ENCODE measurements at places on chromosomes 3 and 15.

- DNase-seq, result no peak
These were observed 384.7 kb downstream of the ZIC1 start for GRCh38 chr3:147793841-147794240.

DNA sequence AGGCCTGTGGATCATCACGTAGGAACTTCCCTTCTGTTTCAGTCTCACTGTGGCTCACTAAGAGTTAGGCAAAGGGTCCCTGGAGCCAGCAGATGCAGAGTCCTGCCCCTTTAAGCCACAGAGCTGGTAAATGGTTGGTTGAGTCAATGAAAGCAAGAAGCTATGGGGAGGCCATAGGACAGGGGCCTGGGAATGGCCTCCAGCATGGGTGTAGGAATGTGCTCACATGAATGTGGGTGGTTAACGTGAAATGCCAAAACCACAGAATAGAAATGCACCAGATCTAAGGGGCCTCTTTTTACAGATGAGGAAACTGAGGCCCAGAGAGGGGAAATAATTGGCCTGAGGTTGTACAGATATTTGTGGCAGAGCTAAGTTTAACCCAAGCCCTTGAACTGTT lies 150.3 kb downstream of the TLE3 start:
- no peak for DNase-seq

DNA sequence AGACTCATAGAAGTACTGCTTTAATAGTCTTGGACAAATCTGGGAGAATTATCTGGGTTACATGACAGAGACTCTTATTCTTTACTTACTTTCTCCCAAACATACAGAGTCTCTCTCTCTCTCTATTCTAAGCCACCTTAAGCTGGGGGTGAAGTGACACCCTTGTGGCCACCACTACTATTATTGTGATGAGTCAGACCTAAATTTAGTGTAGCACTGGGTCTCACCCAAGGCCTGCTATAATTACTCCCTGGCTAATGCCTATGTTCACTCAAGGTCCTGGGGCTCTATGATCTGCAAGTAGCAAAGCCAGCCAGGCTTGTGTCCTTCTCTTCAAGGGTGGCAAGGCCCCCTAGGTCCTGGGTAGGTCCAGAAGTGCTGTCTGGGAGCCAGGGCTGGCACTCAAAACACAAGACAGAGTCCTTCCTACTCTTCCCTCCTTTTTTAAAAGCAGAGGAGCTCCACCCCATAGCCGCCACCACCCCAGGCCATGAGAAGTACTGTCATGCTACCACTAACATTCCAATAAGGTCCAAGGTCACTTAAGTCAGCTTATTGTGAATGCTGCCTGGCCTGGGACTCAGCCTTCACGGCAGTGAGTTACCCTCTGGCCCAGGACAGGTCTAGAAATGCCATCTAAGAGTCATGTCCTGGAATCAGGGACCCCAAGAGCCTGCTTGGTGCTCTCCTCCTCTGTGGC lies 183.6 kb downstream of the POLQ start:
- no peak for DNase-seq

DNA sequence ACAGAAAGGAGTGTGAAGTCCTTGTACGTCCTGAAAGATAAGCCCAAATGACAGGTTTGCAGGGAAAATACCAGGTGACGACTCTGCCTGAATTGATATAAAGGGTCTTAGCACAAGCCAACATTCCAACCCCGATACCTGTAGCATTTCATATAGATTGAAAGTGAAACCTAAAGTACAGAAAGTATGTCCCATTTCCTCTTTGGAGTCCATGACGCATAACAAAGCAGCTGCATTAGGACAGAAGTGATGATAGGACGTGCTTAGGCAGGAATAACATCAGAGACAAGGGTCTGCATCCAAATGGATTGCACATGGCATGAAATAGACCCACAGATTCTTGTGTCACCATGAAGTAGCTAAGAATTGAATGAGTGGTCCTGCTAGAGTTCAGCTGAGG lies 187.0 kb upstream of the ROBO1 start:
- DNase-seq, result no peak

GRCh38 chr3:23000371-23000770 lies 202.8 kb upstream of the UBE2E2 start:
- DNase-seq, result no peak

- no peak for DNase-seq
These were observed 26.3 kb upstream of the TPM1 start for GRCh38 chr15:63016234-63016633.

- no peak for DNase-seq
These were observed 243.5 kb upstream of the TRIM42 start for GRCh38 chr3:140434261-140434905.

DNA sequence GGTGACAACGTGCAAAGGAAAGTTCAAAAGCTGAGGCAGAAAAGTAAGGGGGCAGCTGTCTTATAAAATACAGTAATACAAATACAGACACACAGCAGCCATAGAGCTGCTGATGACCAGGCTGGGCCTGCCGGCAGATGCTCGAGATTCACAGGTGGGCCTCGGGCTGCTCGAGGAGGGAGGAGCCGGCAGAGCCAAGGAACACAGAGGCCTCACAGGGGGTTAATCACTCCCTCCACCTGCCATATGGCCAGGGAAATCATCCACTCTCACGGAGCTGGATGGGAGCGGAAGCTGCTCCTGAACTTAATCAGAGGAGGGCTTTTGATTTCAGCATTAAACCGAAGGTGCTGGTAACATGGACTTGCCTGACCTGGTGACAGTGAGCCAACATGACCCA lies 29.6 kb upstream of the MGLL start:
- no peak for DNase-seq

All from activated CD4-positive, alpha-beta T cell treated with anti-CD3 and anti-CD28 coated beads, Interleukin-10, Interleukin-2, amounts not matched to agents 100 ng/mL and 50 ng/mL, durations not matched to agents 16 hours and 8 hours (primary cell).